ENCODE measurements at places on chromosomes 2 and 18.

- no peak for DNase-seq
Measured at GRCh38 chr2:43325107-43325811, 98.9 kb upstream of the ZFP36L2 start.

DNA sequence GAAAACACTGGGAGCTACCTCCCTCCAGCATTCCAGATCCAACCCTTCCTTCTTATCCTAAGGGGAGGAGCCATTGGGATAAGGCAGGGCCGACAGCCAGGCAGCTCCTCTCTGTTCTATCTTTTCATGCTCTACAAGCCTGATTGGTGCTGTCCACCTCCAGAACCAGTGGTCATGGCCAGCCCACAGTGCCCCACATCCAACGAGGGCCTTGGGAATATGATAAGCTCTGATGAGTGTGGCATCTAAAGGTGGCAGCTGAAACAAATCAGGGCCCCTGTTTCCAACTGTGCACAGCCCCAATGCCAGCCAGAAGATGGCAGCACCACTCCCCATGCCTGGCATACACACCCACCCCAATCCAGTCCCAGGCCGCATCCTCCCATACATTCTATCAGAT lies 329.3 kb downstream of the C1D start:
- DNase-seq, result peak; percentile 2

- DNase-seq, result no peak
Measured at GRCh38 chr2:237743561-237744269, 54.9 kb upstream of the RBM44 start.

GRCh38 chr2:260507-261161 lies 3.2 kb downstream of the SH3YL1 start:
- no peak for DNase-seq

- DNase-seq, result no peak
Measured at GRCh38 chr2:234677758-234678538, 181.1 kb upstream of the ARL4C start.

DNA sequence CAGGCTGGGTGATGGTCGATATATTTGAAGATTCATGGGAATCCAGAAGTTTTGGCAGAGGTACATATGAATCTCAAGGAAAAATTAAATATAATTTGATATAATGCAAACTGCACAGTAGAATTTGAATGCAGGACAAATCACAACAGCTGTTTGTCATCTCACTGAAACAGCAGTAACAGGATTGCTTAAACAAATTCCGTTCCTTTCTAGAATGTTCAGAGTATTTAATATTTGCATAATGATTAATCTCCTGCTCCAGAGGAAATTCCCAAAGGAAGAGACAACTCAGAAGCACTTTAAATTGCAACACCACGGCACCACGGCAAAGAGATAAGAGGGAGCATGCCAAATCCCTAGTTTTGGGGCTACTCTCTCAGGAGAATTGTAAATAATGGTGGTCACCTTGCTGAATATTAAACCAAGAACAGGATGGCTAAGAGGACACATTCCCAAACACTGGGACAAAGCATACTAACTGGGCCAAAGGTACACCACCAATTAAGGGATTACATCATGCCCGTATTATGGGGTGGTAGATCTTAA lies 67.8 kb upstream of the MAP4K3 start:
- no peak for DNase-seq

DNA sequence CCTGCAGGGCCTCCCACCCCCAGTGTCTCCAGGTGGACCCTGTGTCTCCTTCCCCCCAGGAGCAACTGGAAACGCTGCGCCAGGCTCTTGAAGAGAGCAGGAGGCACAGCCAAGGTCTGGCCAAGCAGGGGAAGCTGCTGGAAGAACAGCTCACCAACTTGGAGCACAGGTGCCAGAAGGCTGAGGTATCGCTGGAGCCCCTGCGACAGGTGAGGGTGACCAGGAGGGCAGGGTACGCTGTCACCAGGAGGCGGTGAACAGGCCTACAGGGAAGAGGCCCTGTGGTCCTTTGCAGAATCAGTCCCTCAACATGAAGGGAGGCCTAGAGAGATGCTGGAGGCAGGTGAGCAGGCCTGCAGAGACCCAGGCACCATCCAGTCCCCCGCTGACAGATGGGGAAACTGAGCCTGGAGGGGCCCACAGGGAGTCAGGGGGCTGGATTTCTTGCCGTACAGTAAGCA lies 15.6 kb upstream of the SNED1 start:
- no peak for DNase-seq

GRCh38 chr2:16777123-16777870 lies 111.7 kb upstream of the CYRIA start:
- DNase-seq, result no peak

DNA sequence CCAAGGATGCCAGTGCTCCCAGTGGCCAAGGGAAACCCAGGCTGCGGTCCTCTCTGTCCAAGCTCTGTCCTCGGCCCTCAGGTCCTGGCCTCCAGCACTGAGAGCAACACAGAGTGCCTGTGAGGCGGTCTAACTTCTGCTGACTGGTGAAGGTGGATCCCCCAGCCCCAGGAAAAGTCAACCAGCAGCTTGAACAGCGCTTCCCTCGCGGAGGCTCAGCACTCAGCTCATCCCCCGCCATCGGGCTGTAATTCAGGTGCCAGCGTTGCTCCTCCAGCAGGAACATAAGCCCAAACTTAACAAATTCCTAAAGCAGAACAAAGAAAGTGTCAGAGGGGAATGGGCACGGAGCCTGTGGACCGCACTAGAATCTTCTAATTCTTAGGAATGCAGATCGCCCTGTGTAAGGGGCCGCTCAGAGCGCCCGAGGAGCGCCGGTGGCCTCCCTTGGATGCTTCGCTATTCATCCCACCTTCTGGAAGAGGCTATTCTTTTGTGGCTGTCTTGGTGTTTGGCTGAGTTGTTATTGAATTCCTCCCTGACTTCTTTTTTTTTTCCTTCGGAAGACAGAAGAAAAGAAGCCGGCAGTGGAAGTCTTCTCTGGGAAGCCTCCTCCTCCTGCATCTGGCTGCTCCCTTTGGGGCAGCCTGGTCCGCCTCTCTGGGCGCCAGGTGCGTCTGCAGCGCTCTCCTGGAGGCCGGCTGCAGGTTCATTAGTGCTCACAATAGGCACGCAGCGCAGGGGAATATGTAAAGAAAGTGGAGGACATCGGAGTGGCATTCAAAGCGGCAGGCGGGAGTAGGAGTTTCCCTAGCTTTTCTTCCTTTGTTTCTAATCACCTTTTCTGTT lies 905.6 kb downstream of the TSN start:
- DNase-seq, result peak; percentile 74

GRCh38 chr18:64245126-64245861 lies 96.4 kb upstream of the LINC00305 start:
- DNase-seq, result no peak

DNA sequence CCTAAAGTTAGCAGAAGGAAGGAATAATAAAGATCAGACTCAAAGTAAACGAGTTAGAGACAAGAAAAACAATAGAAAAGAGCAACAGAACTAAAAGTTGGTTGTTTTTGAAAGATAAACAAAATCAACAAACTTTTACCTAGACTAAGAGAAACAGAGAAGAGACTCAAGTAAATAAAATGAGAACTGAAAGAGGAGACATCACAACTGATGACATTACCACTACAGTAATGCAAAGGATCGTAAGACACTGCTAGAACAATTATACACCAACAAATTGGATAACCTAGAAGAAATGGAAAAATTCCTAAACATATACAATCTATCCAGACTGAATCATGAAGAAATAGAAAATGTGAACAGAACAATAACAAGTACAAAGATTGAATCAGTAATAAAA lies 139.3 kb downstream of the CD226 start:
- no peak for DNase-seq

- no peak for DNase-seq
Measured at GRCh38 chr2:198652461-198652860, 805.3 kb downstream of the SATB2 start.

DNA sequence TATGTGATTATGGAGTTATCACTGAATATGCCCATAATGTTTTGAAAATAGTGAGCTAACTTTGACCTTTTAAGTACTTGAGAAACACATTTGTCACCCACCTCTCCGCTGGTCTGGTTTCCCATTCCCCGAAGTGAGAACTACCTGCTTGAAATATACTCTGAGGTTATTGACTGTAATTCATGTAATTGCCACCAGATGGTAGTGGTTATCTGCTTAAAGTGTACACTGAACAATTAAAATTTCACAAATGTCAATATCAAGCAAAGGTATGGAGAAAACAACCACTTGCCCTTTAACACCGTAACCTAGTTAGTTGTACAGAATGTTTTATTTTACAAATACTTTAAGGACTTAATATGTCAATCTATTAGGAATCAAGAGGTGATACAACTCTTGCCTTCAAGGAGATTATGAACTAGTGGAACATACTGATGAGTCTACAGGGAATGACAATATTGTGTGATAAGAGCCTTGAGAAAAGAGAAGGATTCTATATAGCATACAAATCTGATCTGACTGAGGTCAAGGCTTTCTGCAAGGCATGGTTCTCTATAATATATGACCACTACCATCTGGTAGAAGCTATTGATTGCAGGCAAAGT lies 316.8 kb upstream of the KCNH7 start:
- DNase-seq, result no peak

GRCh38 chr2:100105678-100106054 lies 36.7 kb downstream of the AFF3 start:
- DNase-seq, result no peak

DNA sequence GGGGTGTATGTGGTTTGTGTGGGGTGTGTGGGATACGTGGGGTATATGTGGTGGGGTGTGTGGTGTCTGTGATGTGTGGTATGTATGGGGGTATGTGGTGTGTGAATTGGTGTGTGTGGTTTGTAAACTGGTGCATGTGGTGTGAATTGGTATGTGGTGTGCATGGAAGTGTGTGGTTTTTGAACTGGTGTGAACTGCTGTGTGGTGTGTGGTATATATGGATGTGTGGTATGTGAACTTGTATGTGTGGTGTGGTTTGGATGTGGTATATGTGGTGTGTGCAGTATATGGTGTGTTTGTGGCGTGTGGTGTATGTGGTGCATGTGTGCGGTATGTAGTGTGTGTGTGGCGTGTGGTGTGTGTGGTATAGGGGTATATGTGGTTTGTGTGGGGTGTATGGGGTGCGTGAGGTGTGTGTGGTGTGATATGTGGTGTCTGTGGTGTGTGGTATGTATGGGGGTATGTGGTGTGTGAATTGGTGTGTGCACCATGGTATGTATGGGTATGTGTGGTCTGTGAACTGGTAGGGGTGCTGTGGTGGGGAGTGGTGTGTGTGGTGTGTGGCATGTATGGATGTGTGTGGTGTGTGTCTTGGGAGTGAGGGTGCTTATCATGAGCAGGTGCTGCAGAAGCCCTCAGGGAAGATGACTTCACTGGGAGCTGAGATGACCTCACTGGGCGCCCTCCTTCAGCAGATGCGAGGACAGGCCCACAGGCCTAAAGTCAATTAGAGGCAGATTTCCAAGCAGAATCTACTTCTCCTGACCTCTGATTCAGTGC lies 209.6 kb upstream of the TNP1 start:
- no peak for DNase-seq

DNA sequence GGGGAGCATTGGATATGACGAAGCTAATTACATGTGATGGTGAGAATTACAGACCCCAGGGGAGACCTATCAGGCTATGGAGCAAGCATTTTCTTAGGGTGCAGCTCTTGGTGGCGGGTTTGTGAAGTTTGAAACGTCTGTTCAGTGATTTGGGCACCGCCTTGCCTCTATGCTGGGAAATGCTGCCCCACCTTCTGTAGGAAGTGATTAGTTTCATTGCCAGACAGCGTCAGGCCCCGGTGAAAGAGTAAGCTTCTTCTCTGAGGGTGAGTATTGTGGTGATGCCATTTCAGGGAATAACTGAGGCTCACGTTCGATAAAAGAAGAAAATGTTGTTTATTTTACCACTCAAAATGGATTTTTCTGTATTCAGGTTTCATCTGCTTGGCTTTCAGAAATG lies 186.2 kb upstream of the CDH2 start:
- DNase-seq, result no peak

GRCh38 chr2:167939514-167940345 lies 307.7 kb downstream of the STK39 start:
- DNase-seq, result no peak

GRCh38 chr2:233115741-233116140 lies 55.6 kb downstream of the INPP5D start:
- no peak for DNase-seq

DNA sequence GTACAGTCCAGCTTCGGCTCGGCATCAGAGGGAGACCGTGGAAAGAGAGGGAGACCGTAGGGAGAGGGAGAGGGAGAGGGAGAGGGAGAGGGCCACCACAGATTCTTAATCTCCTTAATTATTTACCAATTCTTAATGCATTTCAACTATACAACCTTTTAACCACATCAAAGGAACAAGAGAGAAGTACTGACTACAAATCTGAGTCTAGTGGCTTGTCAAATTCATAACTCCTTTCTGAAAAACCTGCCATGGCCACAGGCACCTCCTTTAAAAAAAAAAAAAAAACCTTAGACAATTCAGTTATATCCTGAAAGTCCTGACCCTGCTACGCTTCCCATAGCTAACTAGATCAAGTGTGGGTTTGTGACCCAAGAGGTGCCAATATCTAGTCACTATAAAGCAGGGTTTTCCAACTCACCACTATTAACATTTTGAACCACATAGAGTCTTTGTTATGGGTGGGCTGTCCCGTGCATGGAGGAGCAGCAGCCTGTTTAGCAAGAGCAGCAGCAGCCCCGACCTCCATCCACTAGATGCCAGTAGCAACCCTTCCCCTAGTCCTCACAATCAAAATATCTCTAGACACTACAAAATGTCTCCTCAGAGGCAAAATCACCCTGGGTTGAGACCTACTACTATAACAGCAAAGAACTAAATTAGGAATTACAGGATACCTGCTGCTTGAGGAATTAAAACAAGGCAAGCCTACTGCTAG lies 6.8 kb downstream of the ESCO1 start:
- DNase-seq, result no peak

Measured in iPS DF 19.7 (cell line).